ENCODE measurements at places on chromosomes 1 and 21.
A peak's percentile ranks its signal among the peaks of the same experiment; 100 is the strongest.

GRCh38 chr1:1116701-1117468 lies 996 bp upstream of the C1orf159 start:
- peak; percentile 22 for DNase-seq

- peak; percentile 10 for DNase-seq
These were observed 477.2 kb upstream of the CAMK1G start for GRCh38 chr1:209106237-209106741.

DNA sequence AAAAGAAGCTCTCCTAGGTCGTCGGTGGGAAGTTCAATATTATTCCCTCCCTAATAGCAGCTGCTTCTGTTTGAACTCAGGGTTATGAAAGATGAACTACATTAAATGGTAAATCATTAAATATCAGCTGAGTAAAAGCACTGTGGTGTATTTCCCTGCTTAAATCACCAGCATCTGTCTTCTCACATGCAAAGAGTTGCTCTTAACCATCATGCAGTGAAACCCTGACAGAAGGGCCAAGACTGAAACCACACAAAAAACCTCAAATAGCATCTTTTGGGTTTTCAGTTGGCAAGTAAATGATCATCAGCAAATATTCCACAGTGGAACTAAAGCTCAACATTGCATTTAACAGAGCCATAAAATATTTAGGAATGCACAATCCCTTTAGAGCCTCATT lies 380.0 kb upstream of the ADGRL2 start:
- DNase-seq: no peak

GRCh38 chr21:46150491-46151121 lies 4.8 kb downstream of the FTCD start:
- no peak for DNase-seq

DNA sequence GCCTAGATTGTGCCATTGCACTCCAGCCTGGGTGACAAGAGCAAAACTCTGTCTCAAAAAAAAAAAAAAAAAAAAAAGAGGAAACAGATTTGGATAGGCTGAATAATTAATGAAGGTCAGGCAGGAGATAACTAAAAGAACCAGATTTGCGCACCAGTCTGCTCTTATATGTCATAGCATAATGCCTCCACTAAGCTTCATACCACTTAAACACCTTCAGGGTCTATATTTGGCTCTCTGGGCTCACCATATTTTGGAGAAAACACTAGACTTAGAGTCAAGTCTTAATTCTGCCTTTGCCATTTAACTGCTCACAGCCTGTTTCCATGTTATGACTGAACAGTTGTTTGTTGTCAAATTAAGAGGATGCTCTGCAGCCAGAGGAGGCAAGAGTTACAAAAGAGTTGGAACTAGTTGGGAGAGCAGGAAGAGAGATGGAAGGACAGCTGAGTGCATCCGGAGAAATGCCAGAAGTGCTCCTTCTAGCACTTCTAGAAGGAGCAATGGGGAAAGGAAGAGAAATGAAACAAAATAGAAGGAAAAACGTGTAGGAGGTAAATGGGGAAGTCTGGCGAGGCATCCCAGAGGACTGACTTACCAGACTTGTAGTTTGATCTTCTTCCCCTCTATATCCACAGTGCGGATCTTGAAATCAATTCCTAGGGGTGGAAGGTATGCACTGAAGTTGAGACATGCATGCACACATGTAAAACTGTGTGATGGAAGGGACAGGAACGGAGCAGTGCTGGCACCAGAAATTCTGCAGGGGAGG lies 1.8 kb downstream of the RAB13 start:
- DNase-seq: no peak

GRCh38 chr1:207813512-207813881 lies 61.6 kb downstream of the CD46 start:
- DNase-seq: no peak

GRCh38 chr1:17059391-17060305 lies 5.8 kb upstream of the SDHB start:
- peak; percentile 41 for DNase-seq

- no peak for DNase-seq
These were observed 5.2 kb upstream of the FTCD start for GRCh38 chr21:46160657-46160906.

- no peak for DNase-seq
These were observed 177.9 kb downstream of the HFM1 start for GRCh38 chr1:91226741-91227140.

DNA sequence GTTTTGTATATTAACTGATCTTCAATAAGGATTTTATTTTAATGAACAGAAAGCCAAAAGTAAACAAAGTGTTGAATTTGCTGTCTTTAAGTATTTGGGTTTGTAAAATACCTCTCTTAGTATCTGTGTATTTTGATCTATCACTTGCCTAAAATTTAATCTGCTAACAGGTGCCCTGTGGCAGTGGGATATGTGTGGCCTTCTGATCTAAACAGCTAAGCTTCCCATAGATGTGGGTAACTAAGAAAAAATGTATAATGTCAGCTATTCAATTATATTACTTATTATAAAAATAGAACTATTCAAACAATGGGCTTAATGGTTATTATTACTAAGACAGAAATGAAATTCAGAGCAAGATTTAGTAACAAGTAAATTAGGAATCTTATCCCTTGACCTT lies 15.2 kb downstream of the LRRC39 start:
- DNase-seq: no peak

DNA sequence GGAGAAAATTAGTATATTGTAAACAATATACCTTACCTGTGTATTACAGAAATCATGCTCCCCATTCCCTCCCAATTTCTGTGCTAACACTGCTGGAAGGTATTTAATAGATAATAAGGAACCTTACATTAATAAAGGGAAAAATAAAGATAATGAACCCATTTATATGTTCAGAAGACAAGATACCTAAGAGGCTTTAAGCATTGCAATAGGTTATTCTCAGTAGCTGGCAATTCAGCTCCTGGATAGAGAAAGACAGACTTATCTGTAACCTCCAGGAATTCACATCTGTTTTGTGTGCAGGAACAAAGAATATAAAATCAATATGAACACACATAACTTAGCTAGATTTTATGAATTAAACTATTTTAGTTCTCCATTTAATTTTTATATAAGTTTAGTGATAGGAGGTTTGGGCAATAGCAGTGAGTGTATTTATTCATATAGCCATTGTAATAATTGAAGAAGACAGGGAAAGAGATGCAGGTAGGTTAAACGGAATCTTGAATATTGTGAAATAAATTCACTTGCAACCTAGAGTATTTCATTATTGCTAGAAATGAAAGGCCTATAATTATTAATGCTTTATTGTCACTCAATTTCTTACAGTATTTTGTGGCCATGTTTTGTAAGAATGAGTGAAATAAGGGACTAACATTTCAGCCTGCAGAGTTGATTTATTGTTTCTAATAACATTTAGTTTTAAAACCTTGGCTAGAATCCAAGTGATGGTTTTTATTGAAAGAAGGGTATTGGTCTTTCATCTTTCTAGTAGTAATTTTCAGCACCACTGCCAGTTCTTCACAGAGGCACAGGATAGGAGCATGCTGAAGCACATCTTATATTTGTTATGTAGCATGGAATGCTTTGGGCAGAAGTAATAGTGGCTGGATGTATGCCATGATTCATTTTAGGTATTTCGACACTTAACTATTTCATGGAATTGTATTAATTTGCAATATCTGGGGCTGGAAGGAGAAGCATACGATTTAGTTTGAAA lies 1.5 kb downstream of the XPR1 start:
- peak; percentile 21 for DNase-seq

- no peak for DNase-seq
These were observed 31.3 kb downstream of the INPP5B start for GRCh38 chr1:37915476-37916093.

DNA sequence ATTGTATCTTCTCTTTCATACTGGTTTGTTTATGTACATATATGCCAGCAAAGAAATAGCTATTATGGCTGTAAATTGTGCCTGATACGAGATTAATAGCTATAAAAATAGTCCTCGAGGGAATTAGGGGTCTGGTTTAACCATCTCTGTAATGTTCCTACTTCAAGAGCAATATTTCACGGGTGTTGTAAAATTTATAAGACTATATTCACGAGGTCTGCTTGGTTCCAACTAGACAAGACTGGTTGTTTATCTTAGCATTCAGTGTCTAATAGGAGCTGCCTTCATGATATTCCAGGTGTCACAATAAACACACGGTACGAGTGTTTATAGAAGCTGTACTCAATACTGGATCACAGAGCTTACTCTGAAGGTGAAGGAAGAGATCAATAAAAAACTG lies 389.9 kb downstream of the SIPA1L2 start:
- no peak for DNase-seq

GRCh38 chr21:46641656-46642055 lies 6.2 kb downstream of the PRMT2 start:
- no peak for DNase-seq

DNA sequence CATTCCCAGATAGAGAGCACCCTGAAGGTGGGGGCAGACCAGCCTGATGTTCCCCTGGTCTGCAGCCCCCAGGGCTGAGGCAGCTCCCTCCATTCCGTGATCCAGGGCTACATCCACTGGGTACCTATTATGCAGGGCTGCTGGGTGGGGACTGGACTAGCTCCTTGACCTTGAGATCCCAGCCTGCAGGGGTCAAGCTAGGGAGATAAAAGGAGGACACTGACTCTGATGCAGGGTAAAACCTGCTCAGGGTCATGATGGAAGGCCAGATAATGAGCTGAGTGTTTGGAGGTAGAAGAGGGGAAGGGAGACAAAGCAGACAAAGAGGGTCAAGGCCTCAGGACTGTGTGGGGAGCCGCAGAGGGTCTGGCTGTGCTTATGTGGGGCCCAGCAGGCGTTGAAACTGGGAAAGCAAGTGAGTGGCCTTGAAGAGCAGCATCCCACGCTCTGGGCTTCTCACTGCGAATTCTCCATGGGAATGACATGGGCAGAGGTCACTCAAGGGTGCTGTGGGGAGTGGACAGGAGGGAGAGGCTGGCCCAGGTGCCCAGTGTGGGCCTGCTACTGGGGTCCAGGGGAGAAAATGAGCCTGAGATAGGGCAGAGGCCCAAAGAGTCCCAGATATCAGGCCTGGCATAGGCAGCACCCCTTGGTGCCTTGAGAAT lies 9.7 kb downstream of the FOXO6 start:
- no peak for DNase-seq

DNA sequence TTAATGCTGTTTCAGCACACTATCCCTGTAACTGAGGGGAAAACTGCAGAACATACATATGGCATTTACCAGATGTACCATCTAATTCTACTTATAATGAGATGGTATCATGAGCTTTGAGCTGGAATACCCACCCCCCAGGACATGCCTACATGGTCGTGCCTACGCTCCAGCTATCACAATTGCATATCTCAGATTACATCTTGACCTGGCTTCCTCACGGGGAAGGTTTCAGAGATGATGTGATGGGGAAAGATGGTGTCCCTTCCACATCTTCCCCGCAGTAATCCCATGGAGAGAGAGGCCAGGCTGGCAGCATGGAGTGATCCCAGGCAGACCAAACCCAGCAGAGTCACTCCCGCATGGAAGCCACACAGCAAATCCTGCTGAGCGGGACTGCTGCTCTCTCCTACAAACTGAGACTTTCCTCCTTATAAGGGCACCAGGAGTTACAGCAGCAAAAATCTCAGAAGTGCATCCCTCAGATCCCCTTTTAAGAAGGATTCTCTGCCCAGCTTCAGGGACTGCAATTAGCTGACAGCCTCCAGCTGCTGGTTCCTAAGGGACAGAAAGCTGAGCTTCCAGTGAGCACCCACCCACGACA lies 67.1 kb downstream of the KCNH1 start:
- no peak for DNase-seq

DNA sequence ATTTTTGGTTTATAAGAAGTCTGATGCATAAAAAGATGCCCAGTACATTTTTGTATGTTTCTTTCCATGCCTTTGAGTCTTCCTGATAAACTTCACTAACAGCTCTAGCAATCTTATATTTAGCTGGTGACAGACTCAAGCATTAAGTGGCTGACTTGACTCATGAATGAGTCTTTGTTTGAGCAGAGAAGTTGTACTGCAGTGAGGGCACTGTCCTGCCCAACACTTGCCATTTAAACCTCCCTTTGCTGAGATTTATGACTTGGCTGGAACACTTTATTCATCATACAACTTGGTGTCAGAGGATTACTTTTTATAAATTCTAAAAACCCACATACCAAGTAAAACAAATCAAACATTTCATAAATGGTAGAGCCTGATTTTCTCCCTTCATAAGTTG lies 14.6 kb upstream of the CAMSAP2 start:
- no peak for DNase-seq

DNA sequence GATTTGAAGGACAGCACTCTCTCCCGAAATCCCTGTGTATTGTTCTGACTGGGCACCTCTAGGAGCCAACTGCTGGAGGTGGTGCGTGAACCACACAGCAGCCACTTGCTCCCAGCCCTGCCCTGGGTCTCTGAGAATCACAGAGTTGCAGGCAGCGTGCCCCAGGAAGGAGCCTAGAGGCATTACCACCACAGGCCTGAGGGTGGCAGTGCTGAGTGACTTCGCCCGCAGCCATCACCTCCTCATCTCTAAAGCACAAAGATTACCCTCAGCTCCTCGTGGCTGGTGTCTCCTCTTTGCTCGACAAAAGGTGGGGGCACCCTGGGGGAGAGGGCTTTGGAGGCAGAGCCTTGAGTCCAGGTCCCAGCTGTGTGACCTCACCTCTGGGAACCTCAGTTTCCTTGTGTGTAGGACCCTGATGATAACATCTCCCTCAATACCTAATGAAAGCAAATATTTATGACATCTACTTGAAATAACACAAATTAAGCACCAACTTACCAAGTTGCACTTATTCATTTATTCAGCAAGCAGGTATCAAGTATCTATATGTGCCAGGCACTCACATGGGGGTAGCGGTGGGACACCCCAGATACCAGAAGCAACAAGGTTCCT lies 86.3 kb downstream of the VWA5B1 start:
- DNase-seq: peak; percentile 15

- DNase-seq: no peak
These were observed 43.1 kb downstream of the MROH9 start for GRCh38 chr1:170978371-170978910.

GRCh38 chr1:23497777-23498439 lies 13.9 kb upstream of the ASAP3 start:
- no peak for DNase-seq

- no peak for DNase-seq
These were observed 15.9 kb upstream of the TINAGL1 start for GRCh38 chr1:31560394-31560793.

DNA sequence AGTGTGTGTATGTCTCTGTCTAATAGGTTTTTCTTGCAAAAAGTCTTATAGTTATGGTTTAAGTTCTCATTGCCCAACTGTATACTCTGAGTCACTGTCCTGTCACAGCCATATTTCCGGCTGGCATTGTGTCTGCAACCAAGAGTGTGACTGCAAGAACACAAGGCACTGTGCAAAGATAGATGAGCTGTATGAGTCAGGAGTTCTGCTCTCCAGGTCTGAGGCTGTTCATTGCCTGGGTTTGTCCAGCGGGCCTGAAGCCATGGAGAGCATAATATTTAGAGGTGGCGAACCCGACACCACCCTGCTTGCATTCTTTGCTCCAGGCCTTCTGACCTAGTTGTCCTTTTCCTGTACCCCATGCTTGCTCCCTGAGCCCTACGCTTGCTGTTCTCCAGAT lies 50.9 kb upstream of the CNIH3 start:
- no peak for DNase-seq

DNA sequence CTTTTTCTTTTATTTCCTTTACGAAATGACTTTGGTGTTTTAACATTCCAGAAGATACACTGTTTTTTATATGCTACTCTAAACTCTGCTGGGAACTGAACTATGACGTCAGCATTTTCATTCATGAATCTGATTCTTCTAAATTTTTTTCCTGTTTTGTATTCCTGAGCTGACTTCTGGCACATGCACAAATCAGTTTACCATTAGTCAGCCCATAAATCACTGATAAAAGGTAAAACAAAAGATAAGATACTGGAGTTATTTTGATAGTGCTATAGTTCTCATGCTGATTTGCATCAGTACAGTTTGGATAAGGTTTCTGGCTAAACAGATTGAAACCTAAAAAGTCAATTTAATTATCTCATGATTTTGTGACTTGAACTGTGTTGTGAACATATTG lies 10.4 kb downstream of the CAMTA1 start:
- DNase-seq: no peak

Measured in NCI-H1105 (cell line).